ENCODE measurements at places on chromosomes 5 and 9. TPM values are rescaled to one million over a fixed set of nuclear protein-coding genes. Genes with fewer than 3 reads are reported as not detected.

- DNase-seq = no peak
These were observed 10.4 kb upstream of the TRIM14 start for GRCh38 chr9:98129451-98129881.

DNA sequence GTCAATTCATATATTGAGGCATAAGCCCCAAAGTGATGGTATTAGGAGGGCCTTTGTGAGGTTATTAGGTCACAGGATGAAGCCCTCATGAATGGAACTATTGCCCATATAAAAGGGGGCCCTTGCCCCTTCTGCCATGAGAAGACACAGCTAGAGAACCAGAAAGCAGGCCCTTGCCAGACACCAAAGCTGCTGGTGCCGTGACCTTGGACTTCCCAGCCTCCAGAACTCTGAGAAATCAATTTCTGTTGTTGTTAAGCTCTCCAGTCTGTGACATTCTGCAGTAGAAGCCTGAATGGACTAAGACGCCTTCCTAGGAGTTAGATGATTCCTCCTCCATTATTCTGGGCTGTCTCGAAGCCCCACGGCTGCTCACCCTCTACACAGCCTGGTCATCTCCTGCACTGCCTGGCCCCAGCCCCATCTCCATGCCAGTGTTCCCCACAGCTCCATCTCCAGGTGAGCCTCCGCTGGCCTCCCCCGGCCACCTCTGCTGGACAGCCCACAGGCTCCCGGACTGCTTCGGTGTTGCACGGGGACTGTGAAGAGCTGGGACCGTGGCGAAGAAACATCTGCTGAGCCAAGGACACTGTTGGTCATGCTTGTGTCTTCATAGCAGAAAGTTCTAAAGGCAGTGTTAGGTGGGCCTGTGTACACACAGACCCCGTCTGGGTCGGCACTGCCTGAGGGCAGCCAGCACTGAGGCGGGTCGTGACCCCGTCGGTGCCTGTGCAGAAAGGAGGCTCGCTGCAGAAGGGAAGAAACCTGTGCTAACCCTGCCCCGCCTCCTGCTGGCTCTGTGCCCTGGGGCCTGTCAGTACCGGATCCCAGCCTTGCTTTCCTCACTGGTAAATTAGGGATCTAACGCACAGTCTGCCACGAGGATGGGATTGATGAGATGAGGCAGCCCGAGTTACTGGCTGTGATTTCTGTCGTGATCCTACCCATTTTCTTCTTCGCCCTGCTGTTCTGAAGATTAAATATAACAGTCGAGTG lies 55.1 kb upstream of the CNOT6 start:
- no peak for DNase-seq

GRCh38 chr5:377326-377981 lies 55.9 kb downstream of the AHRR start:
- DNase-seq = no peak

GRCh38 chr5:305050-305449 lies 16.5 kb upstream of the AHRR start:
- no peak for DNase-seq

GRCh38 chr9:114849450-114849849 lies 43.6 kb upstream of the TNFSF15 start:
- DNase-seq = no peak

DNA sequence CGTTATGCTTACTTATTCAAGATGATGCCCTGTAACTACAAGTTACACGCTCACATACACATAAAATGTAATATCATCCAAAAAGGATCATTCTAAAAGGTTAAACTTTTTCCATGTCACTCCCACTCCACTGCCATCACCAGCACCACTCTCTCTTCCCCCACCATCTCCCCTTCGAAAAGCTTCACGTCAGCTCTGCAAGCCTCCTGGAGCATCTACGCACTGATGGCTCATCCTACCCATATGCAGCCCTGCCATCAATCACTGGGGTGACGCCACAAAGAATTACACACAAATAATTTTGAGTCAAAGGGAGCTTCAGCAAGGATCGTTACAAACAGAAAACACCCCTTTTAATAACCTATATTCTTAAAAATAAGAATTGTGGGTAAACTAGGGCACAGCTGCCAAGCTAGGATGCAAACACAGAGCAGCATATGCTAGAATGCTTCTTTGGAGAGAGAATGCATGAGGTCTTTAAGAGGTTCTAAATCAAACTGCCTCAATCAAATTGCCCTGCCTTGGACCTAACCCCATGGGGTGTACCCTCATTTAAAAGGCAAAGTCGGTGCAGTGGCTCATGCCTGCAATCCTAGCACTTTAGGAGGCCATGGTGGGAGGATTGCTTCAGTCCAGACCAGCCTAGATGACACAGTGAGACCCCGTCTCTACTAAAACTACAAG lies 56.1 kb downstream of the SHB start:
- no peak for DNase-seq

GRCh38 chr5:151250346-151251000 lies 2.5 kb upstream of the GM2A start:
- no peak for DNase-seq

DNA sequence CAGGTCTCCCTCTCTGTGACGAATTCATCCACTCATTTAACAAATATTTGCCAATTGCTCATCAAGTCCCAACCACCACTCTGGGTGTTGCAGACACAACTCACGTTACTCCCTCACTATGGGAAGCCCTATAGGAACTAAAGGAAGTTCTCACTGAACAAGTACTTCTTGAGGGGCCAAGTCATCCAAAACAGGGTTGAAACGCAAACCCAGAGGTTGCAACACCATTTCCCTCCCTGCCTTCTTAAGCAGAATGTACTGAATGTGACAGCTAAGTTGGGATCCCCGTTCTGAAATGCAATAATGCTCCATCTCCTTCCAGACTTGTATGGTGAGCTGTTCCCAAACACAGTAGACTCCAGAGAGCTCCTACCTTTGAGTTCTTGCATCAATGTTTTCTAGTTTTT lies 34.3 kb downstream of the EPB41L4B start:
- no peak for DNase-seq

GRCh38 chr5:62576570-62577170 lies 1.9 kb upstream of the LRRC70 start:
- DNase-seq = no peak

DNA sequence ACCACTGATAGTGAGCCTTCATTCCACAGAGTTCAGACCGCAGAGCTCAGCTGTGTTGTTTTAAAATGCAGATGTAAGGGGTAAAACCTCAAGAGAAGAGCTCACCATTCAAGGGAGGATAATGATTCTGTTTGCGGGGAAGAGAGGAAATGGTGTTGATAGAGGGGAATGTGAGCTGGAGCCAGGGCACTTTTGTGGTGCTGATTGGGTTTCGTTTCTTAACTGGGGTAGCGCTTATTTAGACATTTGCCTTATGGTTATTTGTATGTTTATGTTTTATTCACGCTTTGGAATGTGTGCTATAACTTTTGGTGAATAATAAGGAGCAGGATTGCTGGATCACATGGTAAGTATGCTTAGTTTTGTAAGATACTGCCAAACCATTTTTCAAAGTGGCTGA lies 42.5 kb downstream of the STXBP1 start:
- DNase-seq = no peak

DNA sequence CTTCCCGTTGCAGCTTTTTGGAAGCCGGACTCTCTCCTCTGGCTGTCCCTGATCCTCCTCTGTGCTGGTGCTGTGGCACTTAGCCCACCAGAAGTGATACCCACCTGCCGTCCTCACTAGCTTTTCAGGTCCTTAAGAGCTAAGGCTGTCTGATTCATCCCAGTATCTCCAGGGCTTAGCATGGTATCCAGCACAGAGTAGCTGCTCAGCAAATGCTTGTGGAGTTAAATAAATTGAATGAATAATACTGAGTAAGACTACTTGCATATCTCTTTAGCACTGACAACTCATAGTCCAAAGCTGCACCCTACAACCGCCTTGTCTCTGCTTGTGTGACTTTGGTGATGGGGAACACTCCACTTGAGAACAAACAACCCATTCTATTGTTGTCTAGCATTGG lies 7.7 kb upstream of the XPA start:
- no peak for DNase-seq

DNA sequence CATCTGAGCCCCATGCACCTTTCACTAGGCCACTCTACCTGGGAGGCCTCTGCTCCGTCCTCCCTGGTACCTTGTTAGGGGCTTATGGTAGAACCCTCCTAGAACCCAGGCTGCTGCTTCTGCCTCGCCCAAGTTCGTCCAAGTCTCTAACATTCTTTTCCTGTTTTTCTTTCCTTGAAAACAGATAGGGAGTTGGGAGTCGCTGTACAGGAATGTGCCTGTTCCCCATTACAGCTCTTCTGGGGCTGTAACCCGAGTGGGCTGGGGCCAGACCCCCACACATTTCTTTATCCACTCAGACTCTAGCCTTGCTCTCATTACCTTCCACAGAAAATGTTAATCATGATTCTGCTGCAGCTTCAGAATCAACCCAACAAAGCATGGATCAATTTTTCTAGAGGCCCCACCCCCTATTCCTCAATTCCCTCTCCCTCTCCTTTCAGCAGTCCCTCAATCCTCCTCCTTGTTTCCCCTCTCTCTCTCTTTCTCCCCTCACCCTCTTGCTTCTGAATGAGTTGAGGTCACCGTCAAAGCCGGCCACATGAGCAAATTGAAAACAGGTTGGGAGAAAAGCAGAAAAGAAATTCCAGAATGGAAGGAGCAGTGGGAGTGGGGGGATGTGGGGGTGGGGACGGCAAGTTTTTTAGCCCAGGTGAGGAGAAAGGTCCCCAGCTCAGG lies 193.8 kb upstream of the TRIM32 start:
- no peak for DNase-seq

- DNase-seq = no peak
These were observed 61.0 kb downstream of the APBA1 start for GRCh38 chr9:69611221-69611620.

GRCh38 chr9:74284581-74285450 lies 212.3 kb upstream of the RORB start:
- no peak for DNase-seq

- no peak for DNase-seq
These were observed 79.6 kb downstream of the MYO10 start for GRCh38 chr5:16856531-16856930.

ADGRD2 gene
- not detected for total RNA-seq

THBS4 gene
- not detected for total RNA-seq

TAF11L5 gene
- not detected for total RNA-seq

TTLL11 gene
- total RNA-seq = 1.3 TPM

SLC27A6 gene
- total RNA-seq = not detected

FOXD4L3 gene
- not detected for total RNA-seq

Data from HT-29 (cell line).